Psoas muscle (tissue), 8 donors: ENCODE measurements at places on chromosomes 4 and X. TPM values are rescaled to one million over a fixed set of nuclear protein-coding genes. Genes with fewer than 3 reads are reported as not detected.

The SLC7A11 gene
- 0.14 TPM for total RNA-seq

The S100P gene
- total RNA-seq, result 1.5 TPM

The DCLK2 gene
- 0.71 TPM for total RNA-seq

The GLRA2 gene
- not detected for total RNA-seq

The C4orf54 gene
- total RNA-seq, result 72.2 TPM

DNA sequence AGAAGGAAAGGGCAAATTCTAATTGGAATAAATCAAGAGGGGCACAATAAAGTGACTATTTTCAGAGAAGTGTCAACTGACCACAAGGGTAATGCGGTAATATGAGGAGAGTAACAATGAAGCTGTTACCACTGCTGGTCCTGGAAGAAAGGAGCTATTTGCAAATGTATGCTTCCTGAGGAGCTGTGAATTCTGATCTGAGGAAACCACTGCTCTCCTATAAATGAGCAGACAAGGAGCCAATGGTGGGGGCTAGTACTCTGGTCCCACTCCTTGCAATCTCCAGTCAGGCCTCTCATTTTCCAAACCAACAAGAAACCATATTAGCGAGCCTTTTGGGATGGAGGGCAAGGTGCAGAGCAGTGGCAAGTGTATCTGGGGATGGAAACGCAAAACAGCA, 770.2 kb downstream of the FSTL5 start:
- no peak for DNase-seq

DNA sequence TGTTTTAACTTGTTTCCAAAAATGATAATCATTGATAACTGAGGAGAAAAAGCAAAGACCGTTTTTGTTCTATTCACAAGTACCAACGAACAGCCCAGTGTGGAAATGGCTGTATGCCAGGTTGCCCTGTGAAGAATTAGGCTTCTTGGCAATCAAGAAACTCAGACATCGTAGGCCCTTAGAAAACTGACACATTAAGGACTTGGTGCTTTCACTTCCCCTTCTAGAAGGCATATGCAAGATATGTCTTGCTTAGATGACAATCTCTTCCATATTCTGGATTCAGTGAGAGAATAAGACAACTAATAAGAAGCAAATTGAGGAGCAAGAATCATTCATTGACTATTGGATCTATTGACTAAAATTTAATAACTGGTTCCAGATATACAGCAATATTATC, 56.6 kb downstream of the ANAPC10 start:
- DNase-seq, result no peak

DNA sequence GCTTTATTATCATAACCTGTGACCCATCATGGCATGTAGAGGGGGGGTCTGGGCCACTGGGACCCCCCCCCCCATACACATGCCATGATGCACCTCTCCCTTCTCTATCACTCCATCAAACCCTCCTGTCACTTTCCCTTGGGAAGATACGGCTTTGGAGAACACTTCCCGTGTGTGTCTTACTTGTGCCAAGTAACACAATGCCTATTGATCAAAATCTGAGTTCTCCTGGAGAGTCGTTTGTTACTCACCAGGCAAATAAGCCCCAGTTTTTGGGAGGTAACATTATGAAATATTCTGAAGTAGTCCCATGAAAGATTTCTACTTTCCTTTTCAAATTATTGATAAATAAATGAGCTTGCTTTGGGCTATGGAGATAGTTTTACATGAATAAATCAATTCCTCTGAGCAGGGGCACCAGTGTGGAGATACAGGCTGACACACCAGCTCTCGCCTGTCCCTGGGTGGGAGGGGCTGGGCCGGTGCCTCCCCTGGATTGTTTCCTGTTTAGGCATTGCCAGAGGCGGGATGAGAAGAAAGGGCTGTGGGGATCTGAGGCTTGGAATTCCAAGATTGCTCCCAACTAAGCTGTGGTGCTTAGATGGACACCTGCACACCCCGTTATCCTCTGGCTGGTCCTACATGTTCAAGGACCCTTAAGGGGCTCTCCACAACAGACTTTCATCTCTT, 63.2 kb upstream of the WWC2 start:
- DNase-seq, result no peak

DNA sequence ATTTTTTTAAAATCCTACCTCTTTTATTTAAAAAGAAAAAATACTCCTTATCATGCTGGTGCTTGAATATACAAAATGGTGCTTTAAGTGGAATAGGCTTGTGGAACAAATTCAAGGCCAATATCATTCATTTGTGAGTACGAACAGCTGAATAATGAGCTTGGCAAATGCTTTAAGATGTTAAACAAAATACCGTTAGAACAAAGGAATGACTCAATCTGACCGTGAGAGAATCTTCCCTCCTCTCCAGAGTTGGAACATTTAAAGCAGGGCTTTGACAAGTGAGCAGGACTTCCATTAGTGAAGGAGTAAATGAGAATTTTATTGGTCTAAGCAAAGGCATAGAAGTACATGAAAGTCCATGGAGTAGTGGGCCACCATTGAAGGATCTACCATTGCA, 74.5 kb downstream of the DCLK2 start:
- no peak for DNase-seq

- no peak for DNase-seq
Measured at GRCh38 chr4:165758086-165758485, 115.0 kb upstream of the TLL1 start.

GRCh38 chr4:185634066-185634652, 98.9 kb upstream of the PDLIM3 start:
- no peak for DNase-seq

GRCh38 chrX:22314211-22314610, 41.5 kb downstream of the CBLL2 start:
- no peak for DNase-seq

DNA sequence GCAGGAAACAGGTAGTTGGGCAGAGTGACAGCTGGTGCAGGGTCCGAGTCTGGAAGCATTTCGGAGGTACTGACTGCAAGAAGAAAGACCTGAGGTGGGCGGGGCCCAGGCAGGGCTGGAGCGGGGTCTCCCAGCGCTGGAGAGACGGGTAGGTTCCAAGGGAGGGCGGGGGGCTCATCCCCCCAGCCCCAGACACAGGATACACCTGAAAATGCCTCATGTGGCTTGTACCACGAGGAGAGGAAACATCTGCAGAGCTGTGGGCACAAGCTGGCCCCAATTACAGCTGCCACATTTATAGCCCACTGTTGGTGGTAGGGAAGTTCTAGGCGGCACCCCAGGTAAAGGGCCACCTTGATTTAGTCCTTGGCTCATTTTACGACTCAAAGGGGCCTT, 38.0 kb downstream of the ELF4 start:
- no peak for DNase-seq

DNA sequence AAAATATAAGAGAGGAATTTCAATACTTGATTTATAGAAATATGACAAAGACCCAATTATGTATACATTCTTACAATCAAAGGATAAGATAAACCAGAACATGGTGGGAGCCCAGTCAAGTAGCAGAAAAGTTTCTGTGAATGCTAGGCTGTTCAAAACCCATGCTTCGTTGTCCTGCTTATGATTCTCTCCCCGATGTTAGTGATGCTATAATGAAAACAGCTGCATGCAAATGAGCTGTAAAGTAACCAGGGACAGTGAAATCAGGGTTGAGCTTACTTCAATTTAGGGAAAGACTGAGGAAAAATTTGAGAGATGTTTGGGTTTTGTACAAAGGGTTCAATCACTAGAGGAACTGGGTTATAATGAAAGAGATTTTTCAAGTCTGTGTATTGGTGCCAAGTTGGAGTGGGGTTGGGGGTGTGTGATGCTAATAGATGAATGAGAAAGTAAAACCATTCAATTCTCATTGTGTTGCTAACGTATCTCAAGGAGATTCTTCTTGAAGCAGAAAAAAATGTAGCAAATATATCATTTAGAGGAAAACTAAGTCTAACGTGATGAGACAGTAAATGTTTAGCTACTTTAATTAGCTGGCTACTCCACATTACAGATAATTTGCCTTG, 59.3 kb upstream of the PPP1R2C start:
- no peak for DNase-seq
